ENCODE measurements at places on chromosomes 3 and 15.

GRCh38 chr3:47365213-47366153 is 15.3 kb upstream of the PTPN23 start:
- no peak for DNase-seq

- DNase-seq: no peak
Observed at GRCh38 chr3:93904568-93904967, 69.1 kb downstream of the PROS1 start.

DNA sequence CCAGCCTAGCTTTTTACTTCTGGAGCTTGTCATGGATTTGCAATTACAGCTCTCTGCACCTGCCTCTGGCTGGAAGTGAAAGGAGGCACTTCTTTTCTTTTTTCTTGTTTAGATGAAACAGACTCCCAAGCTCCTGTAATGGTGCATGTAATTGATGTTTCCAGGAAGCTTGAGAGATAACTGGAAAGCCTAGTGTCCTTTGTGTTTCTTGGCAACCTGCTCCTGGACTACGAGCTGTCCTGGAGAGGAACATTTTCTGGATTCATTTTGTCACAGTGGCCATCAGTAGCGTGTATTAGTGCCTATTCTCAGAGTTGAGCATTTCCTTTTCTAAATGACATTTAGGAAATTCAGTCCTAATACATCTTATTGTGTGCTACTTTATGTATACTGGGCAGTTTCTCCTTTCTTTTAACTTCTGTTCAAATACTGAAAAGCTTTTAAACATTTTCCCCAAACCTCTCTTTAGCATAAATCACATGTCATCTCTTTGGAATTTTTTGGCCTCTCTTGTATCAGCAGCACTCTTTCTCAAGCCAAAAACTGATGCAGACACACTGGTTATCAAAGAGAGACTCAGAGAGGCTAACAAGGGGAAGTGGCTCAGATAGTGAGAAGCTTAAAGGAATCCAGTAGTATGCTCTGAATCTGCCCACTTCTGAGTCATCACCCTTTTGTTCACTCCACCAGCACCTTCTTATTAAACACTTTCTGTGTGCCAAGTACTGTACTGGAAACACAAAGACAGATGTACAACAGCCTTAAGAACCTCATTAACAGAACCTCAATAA is 62.6 kb upstream of the SLC2A2 start:
- DNase-seq: no peak

GRCh38 chr3:8597219-8597853 is 47.3 kb downstream of the SSUH2 start:
- DNase-seq: no peak
